SHP77 treated with DMSO at 0.1 percent for 48 hours (cell line): ENCODE measurements at places on chromosomes 11 and 22.

- DNase-seq, result no peak
Measured at GRCh38 chr22:32858957-32859356, 57.5 kb downstream of the TIMP3 start.

GRCh38 chr22:38282397-38282796 is 9.6 kb upstream of the TMEM184B start:
- DNase-seq, result no peak

DNA sequence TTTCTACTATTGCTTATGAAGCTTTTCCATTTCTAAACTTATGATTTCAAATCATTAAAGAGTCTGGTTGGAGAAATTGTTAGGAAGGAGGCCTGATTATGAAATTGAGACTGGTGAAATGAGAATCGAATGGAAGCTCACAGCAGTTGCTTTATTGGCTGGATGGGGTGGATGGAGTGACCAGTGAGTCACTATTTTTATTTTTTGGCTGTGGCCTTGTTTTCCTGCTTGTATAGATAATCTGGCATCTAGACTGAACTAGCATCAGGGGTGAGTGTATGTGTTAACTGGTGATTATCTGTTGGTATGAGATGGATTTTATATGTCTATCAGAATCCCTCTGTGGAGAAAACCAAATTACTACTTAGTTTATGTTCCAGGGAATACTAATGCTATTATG is 36.2 kb downstream of the UVRAG start:
- DNase-seq, result no peak

- DNase-seq, result no peak
Measured at GRCh38 chr11:82233201-82233600, 500.5 kb downstream of the FAM181B start.

DNA sequence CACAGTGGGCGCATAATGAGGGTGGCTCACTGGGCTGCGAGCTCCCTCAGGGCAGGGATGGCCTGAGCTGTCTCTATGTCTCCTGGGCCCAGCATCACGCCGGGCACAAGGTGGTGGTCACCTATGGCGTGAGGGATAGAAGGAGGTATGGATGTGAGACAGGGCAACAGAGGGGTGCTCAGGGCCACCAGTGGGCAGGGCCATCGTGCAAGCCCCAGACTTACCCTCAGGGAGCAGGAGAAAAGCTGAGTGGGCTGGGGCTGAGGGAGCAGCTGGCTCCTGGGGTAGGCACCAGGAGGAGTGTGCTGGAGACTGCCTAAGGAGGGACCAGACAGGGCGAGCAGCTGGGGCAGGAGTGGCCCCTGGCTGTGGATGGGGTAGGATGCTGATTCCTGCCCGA is 34.3 kb upstream of the KLHL35 start:
- DNase-seq, result no peak

DNA sequence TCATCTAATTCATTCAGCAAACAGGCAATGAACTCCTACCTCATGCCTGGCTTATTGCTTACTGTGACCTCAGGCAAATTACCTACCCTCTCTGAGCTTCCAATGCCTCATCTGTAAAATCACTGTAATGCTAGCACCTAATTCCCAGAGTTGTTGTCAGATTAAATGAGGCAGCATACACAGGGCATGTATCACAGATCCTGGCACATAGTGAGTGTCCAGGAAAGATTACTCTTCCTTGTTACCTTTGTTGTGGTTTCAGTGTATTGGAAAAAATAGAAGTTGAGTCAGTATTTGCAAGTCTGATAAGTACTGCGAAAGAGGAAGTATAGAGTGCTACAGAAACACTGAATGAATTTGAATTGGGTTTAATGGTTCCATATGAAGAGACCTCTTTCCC is 26.4 kb upstream of the LRRC55 start:
- DNase-seq, result no peak

- DNase-seq, result no peak
Measured at GRCh38 chr11:95584589-95584988, 205.0 kb downstream of the FAM76B start.

GRCh38 chr11:19355601-19356000 is 114.9 kb upstream of the E2F8 start:
- no peak for DNase-seq

- no peak for DNase-seq
Measured at GRCh38 chr11:19777039-19777376, 64.4 kb downstream of the NAV2 start.

DNA sequence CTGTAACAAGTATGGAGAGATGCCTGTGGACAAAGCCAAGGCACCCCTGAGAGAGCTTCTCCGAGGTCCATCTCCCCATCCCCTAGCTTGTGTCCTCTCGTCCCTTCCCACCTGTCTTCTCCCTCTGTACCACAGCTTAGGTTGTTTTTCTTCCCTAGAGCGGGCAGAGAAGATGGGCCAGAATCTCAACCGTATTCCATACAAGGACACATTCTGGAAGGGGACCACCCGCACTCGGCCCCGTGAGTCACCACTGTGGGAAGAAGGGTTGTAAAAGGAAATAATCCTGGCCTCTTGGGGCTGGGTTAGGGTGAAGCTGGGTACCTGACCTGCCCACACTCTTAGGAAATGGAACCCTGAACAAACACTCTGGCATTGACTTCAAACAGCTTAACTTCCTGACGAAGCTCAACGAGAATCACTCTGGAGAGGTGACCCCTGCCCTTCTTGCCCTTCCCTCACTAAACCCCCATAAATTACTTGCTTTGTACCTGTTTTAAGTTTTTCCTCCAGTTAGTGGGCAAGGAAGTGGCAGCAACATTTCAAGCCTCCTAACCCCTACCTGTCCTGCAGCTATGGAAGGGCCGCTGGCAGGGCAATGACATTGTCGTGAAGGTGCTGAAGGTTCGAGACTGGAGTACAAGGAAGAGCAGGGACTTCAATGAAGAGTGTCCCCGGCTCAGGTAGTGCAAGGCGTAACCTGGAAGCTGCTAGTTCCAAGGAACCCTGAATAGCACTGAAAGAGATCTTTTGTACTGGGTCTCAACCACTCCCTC is 3.1 kb downstream of the TAF10 start:
- DNase-seq, result no peak

DNA sequence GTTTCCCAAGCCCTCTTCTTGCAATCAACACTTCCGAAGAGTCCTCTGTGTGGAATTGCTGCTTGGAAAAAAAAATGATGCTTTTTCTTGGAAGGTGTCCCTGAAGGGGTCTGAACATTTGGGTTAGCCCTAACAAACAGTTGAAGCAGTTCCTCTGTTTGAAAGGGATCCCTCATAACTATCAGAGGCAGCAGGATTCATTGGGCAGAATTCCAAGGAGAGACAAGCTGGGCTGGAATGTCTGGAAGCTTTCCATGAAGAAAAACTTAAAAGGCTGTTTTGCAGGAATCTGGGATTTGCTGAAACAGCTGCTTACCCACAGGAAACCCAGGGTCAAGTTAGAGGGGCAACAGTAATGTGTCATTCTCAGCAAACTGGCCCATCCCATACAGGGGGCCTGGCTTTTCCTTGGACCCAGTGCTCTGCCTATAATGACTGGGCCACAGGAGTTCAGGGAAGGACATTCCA is 3.1 kb downstream of the CSNK2A3 start:
- DNase-seq, result no peak

GRCh38 chr11:107853070-107853469 is 5.5 kb downstream of the SLC35F2 start:
- DNase-seq, result no peak

- DNase-seq, result no peak
Measured at GRCh38 chr11:73425108-73425507, 48.9 kb downstream of the RELT start.

- DNase-seq, result no peak
Measured at GRCh38 chr11:80168796-80169195, 728.0 kb upstream of the TENM4 start.

DNA sequence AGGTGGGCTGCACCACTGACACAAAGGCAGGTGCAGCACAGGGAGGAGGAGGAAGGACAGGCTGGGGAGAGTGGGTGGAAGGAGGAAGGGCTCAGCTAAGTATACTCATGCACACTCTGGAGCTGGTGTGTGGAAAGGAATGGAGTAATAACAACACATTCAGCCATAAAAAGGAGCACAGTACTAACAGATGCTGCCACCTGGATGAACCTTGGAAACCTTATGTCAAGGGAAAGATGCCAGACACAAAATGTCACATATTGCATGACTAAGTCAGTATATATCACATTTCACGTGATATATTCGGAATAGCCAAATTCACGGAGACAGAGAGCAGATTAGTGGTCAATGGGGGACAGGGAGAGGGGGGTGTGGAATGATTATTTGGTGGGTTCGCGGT is 389.6 kb upstream of the SYN3 start:
- no peak for DNase-seq

DNA sequence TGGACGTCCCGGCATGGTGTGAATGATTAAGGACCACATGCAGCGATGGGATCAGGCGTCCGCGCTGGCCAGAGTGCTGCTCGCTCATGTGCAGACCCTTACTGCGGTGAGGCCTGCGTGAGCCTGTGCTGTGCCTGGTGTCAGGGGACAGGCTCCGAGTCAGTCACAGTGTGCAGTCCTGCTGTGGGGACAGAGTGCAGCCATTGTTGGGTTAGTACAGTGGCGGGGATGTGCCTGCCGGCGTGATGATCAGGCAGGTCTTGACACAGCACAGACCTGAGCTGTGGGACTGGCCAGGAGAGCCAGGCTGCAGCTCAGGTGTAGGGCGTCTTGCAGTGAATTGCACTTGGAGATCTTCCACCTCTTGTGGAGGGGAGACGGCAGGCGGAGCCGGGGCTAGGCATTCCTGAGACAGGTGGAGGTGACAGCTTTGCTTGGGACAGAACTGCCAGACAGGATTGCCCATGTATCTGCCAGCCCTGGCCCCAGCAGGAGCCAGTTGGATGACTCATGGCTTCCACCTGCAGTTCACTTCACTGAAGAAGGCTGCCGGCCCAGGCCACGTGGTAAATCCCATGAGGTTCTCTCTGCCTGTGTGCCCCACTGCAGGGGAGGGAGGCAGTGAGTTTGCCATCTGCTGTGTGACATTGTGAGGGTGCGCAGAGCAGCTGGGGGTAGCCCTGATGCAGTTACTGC is 17.3 kb downstream of the TRMU start:
- peak; percentile 18 for DNase-seq

DNA sequence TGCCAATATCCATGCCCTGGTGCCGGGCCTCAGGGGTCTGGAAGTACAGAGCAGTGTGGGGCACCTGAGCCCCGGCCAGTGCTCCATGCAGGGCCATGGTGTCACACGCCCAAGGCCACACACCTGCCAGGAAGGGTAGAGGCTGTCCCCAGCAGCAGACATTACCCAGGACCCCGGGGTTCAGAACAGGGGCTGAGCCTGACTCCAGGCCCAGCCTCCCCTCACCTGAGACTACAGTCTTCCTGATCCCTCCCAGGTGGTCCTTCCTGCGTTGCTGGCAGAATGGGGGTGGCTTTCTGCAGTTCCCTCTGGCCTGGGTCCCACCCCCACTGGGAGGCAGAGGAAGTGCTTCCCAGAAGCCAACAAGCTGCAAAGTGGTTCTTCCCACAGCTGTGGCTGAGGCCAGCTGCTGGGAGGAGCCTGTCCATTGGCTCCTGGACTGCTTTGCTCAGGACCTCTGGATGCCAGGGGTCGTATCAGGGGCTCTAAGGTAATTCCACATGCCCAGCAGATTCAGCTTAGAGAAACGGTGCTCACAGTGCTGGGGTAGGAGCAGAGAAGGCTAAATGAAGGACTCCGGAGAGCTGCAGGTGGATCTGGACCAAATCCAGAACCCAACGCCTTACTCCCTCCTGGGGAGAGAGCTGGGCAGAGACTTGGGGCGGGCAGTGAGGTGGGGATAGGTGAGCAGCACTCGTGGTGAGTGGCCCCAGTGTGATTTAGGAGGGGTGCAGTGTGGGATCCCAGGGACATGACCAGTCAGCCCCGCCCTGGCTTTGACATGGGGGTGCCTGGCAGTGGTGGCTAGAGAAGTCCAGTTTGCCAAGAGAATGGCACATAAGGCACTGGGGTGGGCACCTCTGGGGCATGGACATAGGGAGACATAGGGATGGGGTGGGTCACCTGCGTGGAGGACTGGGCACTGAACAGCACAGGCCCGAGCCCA is 12.6 kb downstream of the TCIRG1 start:
- DNase-seq, result no peak

GRCh38 chr11:5621580-5621979 is 3.2 kb upstream of the TRIM34 start:
- no peak for DNase-seq

GRCh38 chr22:41361716-41362310 is 19.9 kb upstream of the TEF start:
- no peak for DNase-seq

DNA sequence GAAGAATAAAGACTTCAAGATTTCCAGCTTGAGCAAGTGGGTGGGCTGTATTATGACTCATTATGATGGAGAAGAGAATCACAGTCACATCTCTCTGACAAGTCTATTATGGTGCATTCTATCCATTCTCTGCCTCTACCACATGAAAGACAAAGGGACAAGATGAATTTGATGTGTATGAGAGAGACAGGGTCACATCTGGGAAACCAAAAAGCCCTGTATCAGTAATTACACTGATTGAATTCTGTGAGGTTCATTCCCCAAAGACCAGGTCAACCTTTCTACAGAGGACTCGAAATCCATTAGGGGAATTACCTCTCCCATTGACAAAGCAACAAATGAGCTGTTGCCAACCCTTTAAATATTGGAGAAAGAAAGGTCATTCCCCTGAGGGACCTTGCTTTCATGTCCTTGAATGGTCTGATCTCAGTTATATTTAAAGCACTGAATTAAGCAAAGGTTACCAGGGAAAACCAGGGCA is 109.6 kb downstream of the USP35 start:
- no peak for DNase-seq

DNA sequence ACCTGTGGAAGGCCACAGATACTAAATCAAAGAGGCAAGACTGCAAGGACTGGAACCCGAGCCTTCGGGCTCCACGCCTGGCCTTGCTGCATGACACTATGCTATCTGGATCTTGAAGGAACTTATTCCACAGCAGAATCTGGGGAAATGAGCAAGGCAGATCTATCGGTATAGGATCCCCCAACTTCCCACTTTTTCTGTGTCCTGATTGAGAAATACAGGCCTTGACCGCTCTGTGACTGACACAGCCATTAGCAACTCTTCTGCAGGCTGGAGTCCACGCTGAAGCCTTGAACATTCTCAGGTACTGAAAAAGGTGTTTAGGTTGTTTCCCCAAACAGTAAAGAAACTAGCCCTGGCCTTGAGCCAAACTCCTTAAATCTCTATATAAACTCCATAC is 241.2 kb upstream of the NARS2 start:
- DNase-seq, result no peak

GRCh38 chr11:66277471-66278362 is at the start of gene CNIH2:
Gene CNIH2, plus strand, starts transcription at chr11:66278175. Its CDS starts 282 bp downstream, at chr11:66278457.
- DNase-seq, result no peak

DNA sequence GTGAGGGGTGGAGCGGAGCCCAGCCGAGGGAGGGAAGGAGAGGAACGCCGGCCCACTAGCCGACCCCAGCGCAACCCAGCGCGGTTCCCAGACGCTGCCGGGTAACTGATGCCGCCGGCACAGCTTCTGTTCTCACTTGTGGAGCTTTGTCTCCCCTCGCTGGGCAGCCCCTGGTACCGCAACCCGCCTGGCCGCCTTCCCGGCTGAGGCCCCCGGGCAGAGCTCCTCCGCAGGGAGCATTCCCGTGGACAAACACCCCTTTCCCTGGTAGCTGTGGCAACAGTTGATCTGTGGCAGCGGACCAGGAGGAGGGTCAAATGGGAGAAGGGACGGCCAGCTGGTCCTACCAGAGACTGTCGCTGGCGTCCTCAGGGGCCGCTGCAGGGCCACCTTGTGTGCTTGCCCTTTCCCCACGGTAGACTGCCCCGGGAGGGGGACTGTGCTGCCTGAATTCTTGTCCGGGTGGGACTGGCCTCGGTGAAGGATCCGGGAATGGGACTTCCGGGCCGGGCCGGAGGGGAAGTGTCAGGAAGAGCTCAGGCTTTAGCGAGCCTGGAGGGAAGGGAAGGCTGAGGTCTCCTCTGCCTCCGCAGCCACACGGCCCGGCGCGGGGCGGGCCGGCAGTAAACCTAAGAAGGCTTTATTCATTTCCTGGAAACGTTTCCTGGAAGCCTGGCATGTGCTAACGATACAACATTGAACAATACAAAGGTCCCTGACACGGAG is 468.0 kb downstream of the OPCML start:
- DNase-seq, result peak; percentile 16
